ENCODE measurements at places on chromosomes 4 and X. TPM values are rescaled to one million over a fixed set of nuclear protein-coding genes. Genes with fewer than 3 reads are reported as not detected.

Gene SLITRK2
- 0.07 TPM for total RNA-seq

DNA sequence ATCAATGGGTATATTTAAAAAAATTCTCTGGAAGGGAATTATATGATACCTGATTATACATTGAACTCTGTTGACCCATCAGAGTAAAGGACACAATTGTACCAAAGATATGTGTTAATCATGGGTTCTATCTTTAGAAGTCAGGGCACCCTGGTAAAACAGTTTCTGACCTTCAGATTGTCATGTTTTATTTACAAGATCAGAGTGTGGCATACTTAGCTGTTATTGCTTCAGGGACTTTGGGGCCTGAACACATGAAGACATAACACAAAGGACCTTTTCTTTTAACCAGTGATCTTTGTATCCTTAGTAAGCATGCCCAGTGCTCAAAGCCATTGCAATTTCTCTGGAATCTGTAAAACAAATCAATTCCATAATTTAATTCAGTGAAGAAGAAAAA, 204.8 kb upstream of the RPS6KA3 start:
- no peak overlapping the region for H3K27ac ChIP-seq
- no peak overlapping the region for H3K4me3 ChIP-seq
- no peaks in the 10 kb centered on the region for H3K36me3 ChIP-seq
- no peak for DNase-seq
- no peaks in the 10 kb centered on the region for H3K4me1 ChIP-seq

Gene TNIP3
- 0.06 TPM for total RNA-seq

GRCh38 chrX:9503261-9503660, 38.4 kb downstream of the TBL1X start:
- no peak overlapping the region for H3K4me3 ChIP-seq
- H3K27me3 ChIP-seq = no peaks in the 10 kb centered on the region
- H3K4me1 ChIP-seq = no peaks in the 10 kb centered on the region
- H3K36me3 ChIP-seq = no peaks in the 10 kb centered on the region
- DNase-seq = no peak

Gene ATP10D
- 5.1 TPM for total RNA-seq

DNA sequence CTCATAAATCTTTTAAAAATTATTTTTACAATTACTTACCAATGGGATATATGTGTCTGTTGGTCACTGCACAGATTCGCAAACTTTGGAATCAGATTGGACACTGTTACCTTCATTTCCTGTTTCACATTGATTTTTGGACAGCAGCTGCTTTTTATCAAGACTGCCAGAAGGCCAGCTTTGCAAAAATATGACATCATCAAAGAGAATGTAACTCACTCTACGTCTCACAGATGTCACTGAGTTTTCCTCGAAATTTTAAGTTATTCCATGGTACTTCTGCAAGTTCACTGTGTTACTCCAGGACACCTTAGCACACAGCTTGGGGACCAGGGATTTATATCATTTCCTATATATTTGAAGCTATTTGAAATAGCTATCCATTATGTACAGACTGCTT, 31.8 kb upstream of the MAGEB2 start:
- H3K4me3 ChIP-seq = no peak overlapping the region
- H3K27ac ChIP-seq = no peak overlapping the region
- H3K4me1 ChIP-seq = no peaks in the 10 kb centered on the region
- no peaks in the 10 kb centered on the region for H3K36me3 ChIP-seq
- no peaks in the 10 kb centered on the region for H3K27me3 ChIP-seq

DNA sequence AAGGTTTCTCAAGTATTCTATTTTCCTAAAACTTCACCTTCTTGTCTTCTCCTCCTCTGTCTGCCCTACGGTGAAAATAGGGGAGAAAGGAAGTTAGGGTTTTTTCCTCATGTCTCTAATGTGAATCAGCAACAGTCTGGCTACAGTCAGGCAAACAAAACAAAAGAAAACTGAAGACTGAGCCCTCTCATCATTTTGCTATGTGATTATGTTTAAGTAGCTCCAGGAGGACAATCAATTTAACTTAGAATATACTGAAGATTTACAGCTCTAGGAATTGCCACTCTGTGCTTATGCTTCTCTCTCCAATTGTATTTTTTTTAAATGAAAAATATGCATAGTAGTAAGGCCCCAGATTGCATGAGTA, 316.2 kb downstream of the GPAT3 start:
- no peaks in the 10 kb centered on the region for H3K27me3 ChIP-seq
- no peak for DNase-seq
- no peaks in the 10 kb centered on the region for H3K36me3 ChIP-seq
- H3K27ac ChIP-seq = no peak overlapping the region
- H3K4me1 ChIP-seq = no peaks in the 10 kb centered on the region

Gene MMRN1
- total RNA-seq = 7.0 TPM

Gene IRS4
- not detected for total RNA-seq

- H3K27ac ChIP-seq = no peak overlapping the region
- H3K36me3 ChIP-seq = no peaks in the 10 kb centered on the region
- no peak for DNase-seq
- H3K4me1 ChIP-seq = no peaks in the 10 kb centered on the region
- H3K27me3 ChIP-seq = no peaks in the 10 kb centered on the region
Observed at GRCh38 chrX:114962209-114962608, 55.2 kb downstream of the IL13RA2 start.

Gene PFKFB1
- total RNA-seq = 15.1 TPM

Gene CSAG1
- total RNA-seq = not detected

Gene GRPR
- not detected for total RNA-seq

- no peaks in the 10 kb centered on the region for H3K27me3 ChIP-seq
- no peaks in the 10 kb centered on the region for H3K36me3 ChIP-seq
- DNase-seq = no peak
- H3K4me3 ChIP-seq = no peak overlapping the region
Observed at GRCh38 chrX:75582511-75582910, 59.7 kb upstream of the ZDHHC15 start.

DNA sequence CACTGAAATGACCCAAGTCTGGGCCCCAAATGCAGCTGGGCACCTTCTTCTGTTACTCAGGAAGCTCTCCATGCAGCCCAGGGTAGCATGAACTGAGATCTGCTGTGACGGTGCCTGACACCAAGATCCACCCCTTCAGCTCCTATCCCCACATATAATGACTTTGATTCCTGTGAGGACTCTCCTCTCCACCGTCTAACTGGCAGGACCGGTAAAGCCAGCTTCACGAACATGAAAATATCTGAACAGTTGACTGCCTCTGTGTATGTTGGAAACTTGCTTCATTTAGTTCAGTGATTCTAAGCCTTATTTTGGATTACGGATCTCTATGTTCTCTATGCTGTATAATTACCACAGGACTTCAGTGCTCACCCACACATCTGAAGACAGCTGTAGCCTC, 115.5 kb upstream of the TMEM150C start:
- no peaks in the 10 kb centered on the region for H3K36me3 ChIP-seq
- no peaks in the 10 kb centered on the region for H3K27me3 ChIP-seq
- no peak overlapping the region for H3K4me3 ChIP-seq
- no peaks in the 10 kb centered on the region for H3K4me1 ChIP-seq

- no peaks in the 10 kb centered on the region for H3K36me3 ChIP-seq
- H3K27me3 ChIP-seq = no peaks in the 10 kb centered on the region
- no peak for DNase-seq
Observed at GRCh38 chrX:32877592-32877991, 333.8 kb downstream of the DMD start.

Gene CPXCR1
- not detected for total RNA-seq

- no peaks in the 10 kb centered on the region for H3K4me1 ChIP-seq
- no peaks in the 10 kb centered on the region for H3K27me3 ChIP-seq
- no peak overlapping the region for H3K27ac ChIP-seq
- H3K4me3 ChIP-seq = no peak overlapping the region
Observed at GRCh38 chr4:41957634-41958033, 22.4 kb downstream of the TMEM33 start.

DNA sequence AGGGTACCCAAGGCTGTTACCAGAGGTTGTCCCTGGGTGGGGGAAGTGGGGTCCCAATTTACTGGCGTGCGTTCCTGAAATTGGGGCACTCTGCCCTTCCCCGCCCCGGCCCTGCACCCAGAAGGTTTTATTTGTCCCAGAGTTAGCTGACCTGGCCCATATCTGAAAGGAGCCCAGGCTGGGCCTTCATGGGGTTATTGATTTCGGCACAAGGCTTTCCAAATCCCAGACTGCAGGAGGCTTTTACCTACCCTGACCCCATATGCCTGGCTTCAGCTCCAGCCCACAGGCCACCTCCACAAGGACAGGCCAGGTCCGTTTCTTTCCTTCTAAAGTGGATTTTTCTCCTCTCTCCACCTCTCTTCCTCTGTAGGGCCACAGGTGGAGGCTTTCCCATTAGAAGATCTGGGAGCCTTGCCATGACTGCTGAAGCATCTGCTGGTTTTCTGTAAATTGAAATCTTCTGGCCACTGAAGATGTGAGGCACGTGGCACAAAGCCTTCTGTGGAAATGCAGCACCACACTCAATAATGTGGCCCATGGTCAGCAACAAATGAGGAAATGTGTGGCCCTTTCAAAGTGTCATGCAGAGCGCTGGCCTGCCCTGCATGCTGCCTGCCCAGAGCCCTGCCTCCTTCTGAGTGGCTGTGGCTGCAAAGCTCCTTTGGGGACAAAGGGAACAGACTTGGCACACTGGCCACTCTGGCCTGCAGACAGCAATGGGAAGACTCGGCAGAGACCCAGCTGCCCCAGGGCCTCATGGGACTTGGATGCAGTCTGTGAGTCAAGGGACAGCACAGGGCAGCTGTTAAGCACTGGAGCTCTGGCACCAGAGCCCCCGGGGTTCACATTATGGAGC, 43.1 kb upstream of the MTM1 start:
- peak; percentile 74 for DNase-seq
- no peak overlapping the region for H3K4me3 ChIP-seq
- H3K27ac ChIP-seq = no peak overlapping the region
- no peaks in the 10 kb centered on the region for H3K27me3 ChIP-seq
- H3K4me1 ChIP-seq = no peaks in the 10 kb centered on the region

- DNase-seq = no peak
- no peaks in the 10 kb centered on the region for H3K27me3 ChIP-seq
- H3K4me3 ChIP-seq = no peak overlapping the region
- no peak overlapping the region for H3K27ac ChIP-seq
Observed at GRCh38 chr4:138639018-138639741, 376.4 kb upstream of the NOCT start.

- no peaks in the 10 kb centered on the region for H3K27me3 ChIP-seq
- no peak overlapping the region for H3K27ac ChIP-seq
- H3K36me3 ChIP-seq = no peaks in the 10 kb centered on the region
- no peak for DNase-seq
- H3K4me1 ChIP-seq = no peaks in the 10 kb centered on the region
Observed at GRCh38 chr4:147717878-147718277, 14.0 kb upstream of the ARHGAP10 start.

DNA sequence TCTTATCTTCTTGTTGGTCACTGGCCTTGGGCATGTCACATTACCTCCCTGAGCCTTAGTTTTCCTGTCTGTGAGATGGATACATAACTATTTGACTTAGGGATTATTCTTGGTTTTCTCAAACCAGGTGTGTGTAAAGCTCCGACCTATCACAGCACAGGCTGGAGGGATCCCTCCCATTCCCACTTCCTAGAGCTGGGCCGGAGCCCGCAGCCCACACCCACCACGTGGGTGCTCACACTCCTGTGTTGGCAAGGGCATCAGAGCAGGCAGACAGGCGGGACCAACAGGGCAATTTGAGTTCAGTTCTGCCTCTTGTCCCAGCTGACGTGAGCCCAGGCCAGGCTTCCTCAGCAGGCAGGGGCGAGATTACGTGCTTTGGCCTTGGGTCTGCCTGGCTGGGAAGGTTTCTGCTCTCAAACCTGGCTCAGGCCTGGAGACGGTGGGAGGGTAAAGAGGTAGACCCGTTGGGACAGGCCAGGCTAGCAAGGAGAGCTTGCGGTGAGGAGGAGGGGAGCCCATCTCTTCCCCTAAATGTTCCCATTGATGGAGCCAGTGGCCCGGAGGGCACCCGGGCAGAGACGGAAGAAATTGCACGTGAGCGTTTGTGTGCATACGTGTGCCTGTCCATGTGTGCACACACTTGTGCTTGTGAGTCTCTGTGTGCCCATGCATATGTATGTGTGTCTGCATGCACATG, 734 bp upstream of the SH3TC1 start:
- H3K4me3 ChIP-seq = peak overlapping the region; percentile 85
- H3K27me3 ChIP-seq = no peaks in the 10 kb centered on the region
- H3K36me3 ChIP-seq = no peaks in the 10 kb centered on the region
- peak; percentile 81 for DNase-seq
- peak overlapping the region; percentile 93 for H3K27ac ChIP-seq
- H3K4me1 ChIP-seq = peaks cover 37% of the 10 kb centered on the region

- DNase-seq = no peak
- no peaks in the 10 kb centered on the region for H3K36me3 ChIP-seq
- H3K4me3 ChIP-seq = no peak overlapping the region
- no peak overlapping the region for H3K27ac ChIP-seq
Observed at GRCh38 chr4:100894339-100894870, 376.6 kb upstream of the EMCN start.

DNA sequence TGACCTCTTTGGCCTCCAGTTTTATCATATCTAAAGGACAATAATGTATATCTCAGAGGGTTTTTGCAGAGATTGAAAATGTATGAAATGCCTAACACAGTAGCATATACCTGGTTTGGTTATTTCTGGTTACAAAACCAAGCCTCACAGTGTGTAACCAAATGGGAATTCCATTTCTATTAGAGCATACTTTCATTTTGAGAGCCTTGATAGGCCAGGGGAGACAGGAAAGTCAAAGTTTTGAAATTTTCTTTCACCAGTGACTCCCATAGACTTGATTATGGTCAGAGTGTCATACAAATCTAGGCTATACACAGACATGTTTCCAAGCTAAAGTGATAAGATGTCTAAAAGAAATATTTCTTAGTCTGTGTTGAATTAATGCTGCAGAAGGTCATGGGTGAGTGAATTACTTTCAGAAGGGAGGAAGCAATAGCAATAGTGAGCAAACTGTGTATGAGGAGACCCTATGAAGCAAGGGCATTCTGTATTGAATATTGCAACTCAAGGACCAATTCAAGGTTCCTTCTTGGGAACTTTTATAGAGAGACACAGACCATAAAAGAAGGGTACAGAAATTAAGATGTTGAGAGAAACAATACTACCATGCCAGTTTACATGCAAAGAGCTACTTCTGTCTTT, 151.1 kb downstream of the PDE5A start:
- peaks cover 8% of the 10 kb centered on the region for H3K4me1 ChIP-seq
- no peak overlapping the region for H3K4me3 ChIP-seq
- H3K27me3 ChIP-seq = no peaks in the 10 kb centered on the region
- no peak overlapping the region for H3K27ac ChIP-seq

DNA sequence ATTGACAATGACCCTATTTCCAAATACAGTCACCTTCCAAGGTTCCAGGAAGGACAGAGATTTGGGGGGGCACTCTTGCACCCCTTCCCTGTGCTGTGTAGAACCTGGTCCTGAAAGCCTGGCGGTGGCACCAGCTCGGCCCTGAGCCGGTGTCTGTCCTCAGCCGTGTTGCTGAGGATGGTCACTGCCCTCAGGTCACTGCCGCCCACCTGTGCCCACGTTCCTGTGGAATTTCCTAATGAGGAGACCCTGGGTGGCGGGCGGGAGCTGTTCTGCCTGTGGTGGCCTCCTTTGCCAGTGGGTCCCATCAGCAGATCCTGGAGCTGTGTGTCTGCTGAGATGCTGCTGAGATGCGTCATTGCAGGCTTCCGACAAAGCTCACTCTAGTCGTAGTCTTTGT, 32.9 kb downstream of the NELFA start:
- H3K4me1 ChIP-seq = no peaks in the 10 kb centered on the region
- H3K27me3 ChIP-seq = no peaks in the 10 kb centered on the region
- H3K27ac ChIP-seq = no peak overlapping the region
- no peak overlapping the region for H3K4me3 ChIP-seq
- no peaks in the 10 kb centered on the region for H3K36me3 ChIP-seq

Gene TXLNG
- 7.2 TPM for total RNA-seq

Gene CLNK
- total RNA-seq = not detected

Gene TIGD4
- total RNA-seq = not detected

Gene SOX3
- not detected for total RNA-seq

Gene PIN4
- total RNA-seq = 7.9 TPM

- H3K27ac ChIP-seq = no peak overlapping the region
- H3K4me3 ChIP-seq = no peak overlapping the region
- no peaks in the 10 kb centered on the region for H3K27me3 ChIP-seq
- H3K4me1 ChIP-seq = no peaks in the 10 kb centered on the region
- no peak for DNase-seq
Observed at GRCh38 chr4:12545812-12546211, 938.3 kb downstream of the RAB28 start.
